Panc1 (cell line): ENCODE measurements at places on chromosomes 2 and 18. TPM values are rescaled to one million over a fixed set of nuclear protein-coding genes. Genes with fewer than 3 reads are reported as not detected.
A peak's percentile ranks its signal among the peaks of the same experiment; 100 is the strongest.

The SERPINB12 gene
- total RNA-seq: not detected

DNA sequence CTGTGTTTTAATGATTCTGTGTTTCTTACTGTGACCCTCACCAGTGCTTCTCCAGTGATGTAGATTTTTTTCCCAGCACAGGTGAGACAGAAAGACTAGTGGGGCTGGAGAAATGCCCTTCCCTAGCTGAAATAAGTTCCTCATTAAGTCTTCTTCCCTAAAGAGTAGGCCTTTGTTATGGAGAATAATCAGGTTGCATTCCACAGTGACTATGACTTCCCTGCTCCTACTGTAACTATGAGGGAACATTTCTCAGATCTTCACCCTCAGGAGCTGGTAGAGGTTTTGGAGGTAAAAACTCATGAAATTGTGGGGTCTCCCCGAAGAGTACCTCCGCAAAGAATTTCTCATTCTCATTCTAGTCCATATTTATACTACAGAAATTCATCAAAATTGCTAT, 286.2 kb downstream of the GRB14 start:
- no peak for DNase-seq
- H3K27me3 ChIP-seq: no peaks in the 10 kb centered on the region
- no peaks in the 10 kb centered on the region for H3K36me3 ChIP-seq
- no peak overlapping the region for H3K4me3 ChIP-seq
- H3K27ac ChIP-seq: no peak overlapping the region

- H3K27me3 ChIP-seq: no peaks in the 10 kb centered on the region
- H3K36me3 ChIP-seq: no peaks in the 10 kb centered on the region
- H3K4me3 ChIP-seq: no peak overlapping the region
- DNase-seq: no peak
- no peaks in the 10 kb centered on the region for H3K4me1 ChIP-seq
Measured at GRCh38 chr2:100524331-100524730, 38.5 kb upstream of the PDCL3 start.

DNA sequence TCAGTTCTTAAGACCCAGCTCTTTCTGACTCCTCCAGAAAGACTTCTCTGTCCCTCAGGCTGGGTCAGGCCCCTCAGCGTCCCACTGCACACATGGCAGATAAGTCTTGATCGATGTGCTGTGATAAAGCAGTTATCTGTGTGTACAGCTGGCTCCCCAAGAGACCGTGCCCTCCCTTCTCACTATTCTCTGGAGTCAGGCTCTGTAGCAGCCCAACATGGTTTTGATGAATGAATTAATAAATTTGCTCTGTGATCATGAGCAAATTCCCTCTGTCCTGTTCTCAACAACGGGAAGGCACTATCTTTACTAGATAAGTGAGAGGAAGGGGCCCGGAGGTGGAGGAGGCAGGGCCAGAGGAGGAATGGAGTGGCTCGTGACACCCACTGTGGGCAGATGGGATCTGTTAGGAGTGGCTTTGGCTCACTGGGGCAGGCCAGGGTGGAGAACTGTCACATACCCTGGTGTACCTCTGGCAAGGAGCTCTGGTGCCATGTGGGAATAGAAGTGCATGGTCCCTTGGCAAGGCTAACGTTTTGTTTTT, 48.3 kb downstream of the ZFP36L2 start:
- H3K4me3 ChIP-seq: no peak overlapping the region
- H3K27me3 ChIP-seq: no peaks in the 10 kb centered on the region
- peak overlapping the region; percentile 89 for H3K27ac ChIP-seq

DNA sequence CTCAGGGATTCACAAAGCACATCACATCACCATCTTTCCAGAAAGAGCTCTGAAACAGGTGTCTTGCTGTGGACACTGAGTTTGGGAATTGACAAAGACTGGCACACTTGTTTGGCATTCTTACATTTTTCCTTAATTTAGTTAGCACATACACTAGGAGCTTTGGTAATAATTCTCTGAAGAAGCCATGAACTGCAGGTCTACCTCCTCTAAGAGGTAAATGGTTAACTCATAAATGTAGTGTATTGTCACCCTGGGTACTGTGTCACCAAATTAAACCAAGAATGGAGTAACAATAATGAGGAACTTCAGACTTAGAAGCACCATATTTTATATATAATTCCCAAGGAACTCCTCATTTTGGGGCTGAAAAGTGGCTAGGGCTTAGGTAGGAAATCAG, 22.6 kb downstream of the EIF4E2 start:
- H3K4me1 ChIP-seq: no peaks in the 10 kb centered on the region
- H3K27me3 ChIP-seq: no peaks in the 10 kb centered on the region
- no peak overlapping the region for H3K4me3 ChIP-seq
- no peak overlapping the region for H3K27ac ChIP-seq
- no peak for DNase-seq
- H3K36me3 ChIP-seq: peaks cover 13% of the 10 kb centered on the region

The SCYGR4 gene
- total RNA-seq: not detected

The DSC1 gene
- not detected for total RNA-seq

The ADRA2B gene
- 0.28 TPM for total RNA-seq

GRCh38 chr2:181393472-181393871, 63.7 kb upstream of the ITGA4 start:
- H3K4me1 ChIP-seq: no peaks in the 10 kb centered on the region; the same call in 1 of the 2 replicates
- H3K27me3 ChIP-seq: no peaks in the 10 kb centered on the region
- peak overlapping the region; percentile 39 for H3K4me3 ChIP-seq
- H3K27ac ChIP-seq: peak overlapping the region; percentile 76
- no peaks in the 10 kb centered on the region for H3K36me3 ChIP-seq
